ENCODE measurements at places on chromosomes 5 and 9.

GRCh38 chr5:78758169-78758839, 109.7 kb upstream of the LHFPL2 start:
- no peak for DNase-seq

DNA sequence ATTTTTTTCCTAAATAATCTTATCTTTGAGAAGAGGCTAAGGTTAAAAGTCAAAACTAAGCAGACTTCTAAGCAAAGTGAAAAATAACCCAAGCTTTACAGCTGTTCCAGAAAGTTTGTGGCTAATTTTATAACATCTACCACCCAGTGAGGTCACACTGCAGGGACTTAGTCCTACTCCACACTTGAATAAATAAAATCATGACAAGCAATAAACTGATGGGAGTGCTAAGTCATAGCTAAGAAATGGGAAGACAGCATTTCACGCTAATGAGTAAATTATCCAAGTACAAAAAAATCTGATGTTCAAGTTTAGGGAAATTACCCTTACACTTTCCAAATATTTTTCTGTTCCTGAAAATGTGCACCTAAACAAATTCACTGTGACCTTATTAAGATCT, 47.7 kb downstream of the ZNF608 start:
- DNase-seq: no peak

- no peak for DNase-seq
These were observed 13.2 kb downstream of the MTAP start for GRCh38 chr9:21815643-21816042.

DNA sequence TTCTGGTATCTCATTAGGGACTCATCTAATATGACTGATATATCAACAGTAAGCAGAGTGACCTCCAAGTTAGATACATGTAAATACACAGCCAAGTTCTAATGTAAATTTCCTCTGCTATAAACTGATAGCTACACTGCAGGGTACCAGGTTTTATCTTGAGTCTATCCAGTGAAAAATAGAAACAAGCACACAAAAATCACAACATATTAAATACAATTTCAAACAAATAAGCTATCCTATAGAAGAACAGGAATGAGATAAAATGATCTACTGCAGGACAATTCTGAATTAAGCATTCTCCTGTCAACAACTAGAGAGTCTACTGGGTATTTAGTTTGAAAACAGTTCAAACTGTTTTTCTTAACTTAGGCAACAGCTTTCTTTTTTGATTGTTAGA, 42.7 kb downstream of the NR3C1 start:
- DNase-seq: no peak

DNA sequence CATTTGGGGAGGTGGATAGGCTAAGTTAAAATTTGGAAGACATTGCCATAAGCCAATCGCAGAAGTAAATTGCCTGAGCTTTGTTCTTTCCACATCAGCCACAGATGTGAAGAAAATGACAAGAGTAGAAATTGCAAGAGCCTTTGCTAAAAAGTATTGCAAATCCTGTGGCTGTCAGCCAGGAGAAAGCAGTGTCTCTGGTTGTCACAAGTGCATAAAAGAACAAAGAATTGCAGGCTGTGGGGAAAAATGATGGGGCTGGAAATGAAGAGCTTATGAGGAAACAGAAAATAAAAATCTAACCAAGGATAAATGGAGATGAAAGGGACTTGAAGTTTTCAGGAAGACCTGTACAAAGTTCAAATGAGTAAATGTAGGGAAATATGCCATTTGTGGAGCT, 344.8 kb downstream of the CSNK1G3 start:
- DNase-seq: no peak

Measured in activated T-helper 9 cell treated with anti-CD3 and anti-CD28 coated beads, Interleukin-2, amount 50 U/mL, for 16 hours (primary cell).